ENCODE measurements at places on chromosomes 16 and 17.

DNA sequence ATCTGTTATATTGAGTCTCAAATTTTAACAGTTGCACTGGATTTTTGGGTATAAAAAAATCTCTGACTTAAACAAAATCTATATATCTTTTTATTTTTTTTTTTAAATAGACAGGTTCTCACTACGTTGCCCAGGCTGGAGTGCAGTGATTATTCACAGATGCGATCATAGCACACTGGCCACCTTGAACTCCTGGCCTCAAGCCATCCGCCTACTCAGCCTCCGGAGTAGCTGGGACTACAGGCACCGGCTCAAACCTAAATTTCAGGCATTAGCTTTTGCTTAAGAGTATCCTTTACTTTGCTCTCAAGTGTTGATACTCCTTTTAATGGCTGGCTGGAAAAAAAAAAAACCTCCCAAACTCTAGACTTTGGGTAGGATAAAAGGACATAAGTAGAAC is 61.6 kb downstream of the RPGRIP1L start:
- no peak for DNase-seq

DNA sequence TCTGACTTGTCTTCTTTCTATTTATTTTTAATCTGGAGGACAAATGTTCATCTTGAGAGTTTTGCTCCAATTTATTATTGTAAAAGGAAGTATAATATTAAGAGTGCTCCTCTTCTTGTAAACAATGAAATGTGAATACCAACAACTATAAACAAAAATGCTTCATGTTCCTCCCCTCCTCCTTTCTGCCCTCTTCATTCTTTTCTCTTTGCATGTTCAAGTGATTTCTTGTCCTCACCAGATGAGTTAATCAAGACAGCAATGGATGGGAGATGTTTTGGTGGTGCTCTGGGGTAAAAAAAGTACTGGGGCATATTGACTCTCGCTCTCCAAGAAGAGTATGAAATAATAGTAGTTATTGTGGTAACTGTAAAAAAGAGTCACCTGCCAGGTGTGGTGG is 24.3 kb downstream of the ITGB3 start:
- DNase-seq, result no peak

DNA sequence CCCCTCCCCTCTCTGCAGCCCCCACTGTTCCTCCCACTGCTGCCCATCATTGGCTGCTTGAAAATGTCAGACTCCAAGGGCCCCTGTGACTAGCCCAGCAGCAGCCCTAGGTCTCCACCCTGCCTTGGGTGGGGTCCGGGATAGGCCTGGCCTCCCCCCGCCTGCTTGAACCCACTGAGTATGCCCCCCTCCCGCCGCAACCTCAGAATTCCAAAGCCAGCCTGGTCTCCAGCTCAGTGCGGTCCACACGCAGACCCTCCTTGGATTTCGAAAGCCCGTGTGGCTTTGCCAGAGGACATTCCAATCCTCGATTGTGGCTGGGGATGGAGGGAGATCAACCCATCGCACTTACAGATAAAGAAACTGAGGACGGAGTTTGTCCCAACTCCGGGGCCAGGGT is 6.4 kb downstream of the DPEP1 start:
- DNase-seq, result no peak

DNA sequence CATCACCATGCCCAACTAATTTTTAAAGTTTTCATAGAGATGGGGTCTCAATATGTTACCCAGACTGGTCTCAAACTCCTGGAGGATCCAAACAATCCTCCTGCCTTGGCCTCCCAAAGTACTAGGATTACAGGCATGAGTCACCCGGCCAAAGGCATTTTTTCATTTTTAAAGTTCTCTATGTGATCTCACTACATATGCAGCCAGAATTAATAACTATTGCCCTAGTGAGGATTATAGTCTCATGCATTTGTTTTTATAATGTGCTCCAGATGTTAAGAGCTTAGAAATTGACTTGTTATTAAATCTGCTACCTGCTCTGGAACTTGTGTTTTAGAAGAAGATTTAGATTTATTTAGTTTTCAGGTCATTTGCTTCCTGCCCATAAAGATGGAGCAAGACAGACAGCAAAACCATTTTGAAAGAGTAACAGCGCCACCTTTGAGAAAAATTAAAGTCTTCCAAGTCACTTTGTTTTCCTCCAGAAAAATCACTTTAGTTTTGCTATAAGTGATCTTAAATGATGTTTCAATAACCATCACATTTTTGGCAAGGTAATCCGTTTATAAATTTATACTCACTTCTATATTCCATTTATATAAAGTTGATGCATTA is 79.5 kb downstream of the CA4 start:
- no peak for DNase-seq

GRCh38 chr16:56048425-56049105 is 142.7 kb upstream of the GNAO1 start:
- DNase-seq, result no peak

GRCh38 chr17:77165577-77165976 is 24.8 kb downstream of the SEC14L1 start:
- no peak for DNase-seq

GRCh38 chr16:86668136-86668910 is 90.0 kb downstream of the FOXL1 start:
- DNase-seq, result no peak

- DNase-seq, result no peak
Measured at GRCh38 chr16:16008666-16009065, 59.2 kb downstream of the ABCC1 start.

GRCh38 chr16:23409522-23409921 is 43.5 kb downstream of the COG7 start:
- DNase-seq, result no peak

GRCh38 chr17:50165466-50165865 is 339 bp upstream of the SGCA start:
- DNase-seq, result no peak

DNA sequence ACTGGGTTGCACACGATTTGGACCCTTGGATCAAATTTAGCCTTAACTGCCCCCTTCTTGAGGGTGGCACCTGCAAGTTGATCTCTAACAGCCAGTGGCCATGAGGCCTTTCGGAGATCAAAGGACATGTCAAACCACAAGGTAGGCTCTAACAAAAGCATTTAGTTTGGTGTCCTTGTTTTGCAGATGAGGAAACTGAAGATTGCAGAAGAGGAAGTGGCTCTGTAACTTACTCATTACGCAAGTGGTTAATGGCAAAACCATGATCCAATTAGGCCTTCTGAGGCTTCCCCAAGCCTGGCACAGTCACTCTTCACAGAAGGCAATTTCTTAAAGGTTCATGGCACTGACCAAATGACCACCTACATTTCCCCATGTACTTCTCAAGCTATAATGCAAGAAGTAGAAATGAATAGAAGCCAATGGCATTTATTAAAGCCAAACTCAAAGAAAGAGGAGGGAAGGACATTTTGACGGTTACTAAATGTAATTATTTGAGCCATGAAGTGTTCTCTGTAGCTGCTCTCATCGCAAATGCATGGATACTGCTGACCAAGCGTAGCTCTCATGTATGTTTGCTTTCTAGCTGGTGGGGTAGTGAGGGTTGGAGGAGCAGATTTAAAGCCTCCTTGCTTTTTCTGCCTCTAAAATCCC is 32.8 kb upstream of the ABCC12 start:
- DNase-seq, result no peak

DNA sequence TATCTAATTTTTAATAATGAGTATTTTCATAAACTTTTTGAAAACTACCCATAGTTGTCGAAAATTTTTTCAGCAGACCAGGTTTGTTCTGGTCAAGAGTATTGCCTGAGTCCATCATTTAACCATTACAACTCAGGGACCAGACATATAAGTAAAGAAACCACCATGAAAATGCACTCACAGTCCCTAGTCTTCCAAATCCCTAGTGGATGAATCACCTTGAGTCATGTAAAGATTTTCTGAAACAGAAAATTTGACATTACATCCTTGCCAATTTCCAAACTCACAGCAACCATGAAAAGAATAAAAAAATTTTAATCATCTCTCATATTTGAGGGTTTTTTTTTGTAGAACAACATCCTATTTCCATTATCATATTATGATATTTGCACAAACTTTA is 1337.5 kb upstream of the CDH8 start:
- no peak for DNase-seq

- DNase-seq, result no peak
Measured at GRCh38 chr17:15309236-15309635, 32.2 kb downstream of the TEKT3 start.

DNA sequence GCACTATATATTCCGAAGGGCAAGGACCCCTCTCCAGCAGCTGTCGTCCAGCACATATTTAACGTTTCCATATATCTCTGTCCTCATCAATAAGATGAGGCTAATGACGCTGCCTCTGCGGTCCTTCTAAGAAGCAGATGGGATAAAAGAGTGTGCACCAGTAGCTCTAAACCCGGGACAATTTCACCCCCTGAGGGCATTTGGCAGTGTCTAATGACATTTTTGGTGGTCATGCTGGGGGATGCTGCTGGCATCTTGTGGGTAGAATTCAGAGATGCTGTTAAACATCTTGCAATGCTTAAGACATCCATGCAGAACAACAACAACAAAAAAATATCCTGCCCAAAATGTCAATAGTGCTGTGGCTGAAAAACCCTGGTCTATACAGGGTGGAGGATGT is 372.9 kb downstream of the CDH13 start:
- DNase-seq, result no peak

GRCh38 chr16:17836868-17837602 is 366.3 kb upstream of the XYLT1 start:
- peak; percentile 72 for DNase-seq

GRCh38 chr16:17294856-17295255 is 175.9 kb downstream of the XYLT1 start:
- no peak for DNase-seq

DNA sequence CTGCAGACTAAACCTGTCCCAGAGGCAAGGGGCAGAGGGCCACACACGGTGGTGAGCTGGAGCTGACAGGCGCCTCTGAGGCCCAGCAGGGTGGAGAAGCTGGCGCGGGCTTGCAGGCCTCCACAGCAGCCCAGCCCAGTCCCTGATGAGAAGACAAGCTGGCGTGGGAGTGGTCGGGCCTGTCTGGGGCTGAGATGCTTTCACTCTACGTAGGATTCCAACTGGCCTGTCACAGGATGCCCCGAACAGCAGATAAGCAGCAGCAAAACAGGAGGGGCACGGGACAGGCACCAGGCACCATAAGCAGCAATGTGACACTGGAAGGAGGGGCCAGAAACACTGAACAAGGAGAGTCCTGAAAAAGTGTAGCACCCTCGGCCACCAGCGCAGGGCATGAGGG is 40.1 kb downstream of the PEMT start:
- DNase-seq, result no peak

DNA sequence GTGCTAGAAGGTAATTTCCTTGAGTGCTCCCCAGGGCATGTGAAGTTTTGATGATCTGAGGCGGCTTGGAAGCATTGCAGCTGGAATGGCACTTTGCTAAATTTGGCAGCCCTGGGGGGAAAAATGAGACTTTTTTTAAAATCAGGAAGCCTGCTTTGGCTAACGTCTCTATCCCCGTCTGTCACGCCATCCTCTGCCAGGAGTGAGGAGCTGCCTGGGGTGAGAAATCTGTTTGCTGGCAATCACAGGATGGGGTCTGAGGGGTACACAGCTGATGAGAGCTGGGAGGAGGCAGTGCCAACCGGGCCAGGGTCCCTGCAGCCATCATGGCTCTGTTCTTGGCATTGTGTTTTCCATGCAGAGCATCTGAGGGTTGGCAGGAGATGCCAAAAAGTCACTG is 2.0 kb downstream of the ABCC12 start:
- DNase-seq, result no peak

DNA sequence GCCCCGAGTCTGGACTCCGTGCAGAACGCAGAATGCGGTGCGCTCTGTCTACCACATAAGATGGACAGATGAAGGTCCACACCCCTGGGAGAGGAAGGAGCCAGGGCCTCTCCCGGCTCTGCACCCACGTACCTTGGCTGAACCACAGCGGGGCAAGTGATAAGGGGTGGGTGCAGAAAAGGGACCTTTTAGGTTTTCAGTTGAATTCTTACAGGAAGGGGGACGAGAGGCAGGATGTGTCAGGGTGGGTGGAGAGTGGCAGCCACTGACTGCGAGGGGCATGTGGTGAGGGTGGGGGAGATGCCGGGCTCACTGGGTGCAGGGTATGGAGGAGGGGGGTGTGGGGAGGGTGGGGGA is 372 bp downstream of the CD300A start:
- no peak for DNase-seq

DNA sequence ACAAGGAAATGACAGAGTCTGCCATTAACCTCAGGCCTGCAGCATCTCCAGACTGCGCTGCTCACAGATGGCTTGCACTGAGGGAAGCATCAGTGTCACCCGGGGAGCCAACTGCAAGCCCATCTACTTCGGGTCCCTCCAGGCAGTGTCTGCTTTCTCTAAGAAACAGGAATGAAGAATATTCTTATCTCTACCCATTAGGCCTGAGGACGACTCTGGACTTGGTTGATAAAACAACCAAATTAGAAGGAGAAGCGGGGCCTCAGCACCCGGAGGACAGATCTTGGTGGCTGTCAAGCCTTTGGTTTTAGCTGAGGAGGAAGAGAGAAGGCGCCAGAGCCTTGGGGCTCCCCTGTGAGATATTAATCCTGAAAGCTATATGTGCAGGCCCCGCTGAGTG is 19.5 kb upstream of the MGAT5B start:
- DNase-seq, result no peak

DNA sequence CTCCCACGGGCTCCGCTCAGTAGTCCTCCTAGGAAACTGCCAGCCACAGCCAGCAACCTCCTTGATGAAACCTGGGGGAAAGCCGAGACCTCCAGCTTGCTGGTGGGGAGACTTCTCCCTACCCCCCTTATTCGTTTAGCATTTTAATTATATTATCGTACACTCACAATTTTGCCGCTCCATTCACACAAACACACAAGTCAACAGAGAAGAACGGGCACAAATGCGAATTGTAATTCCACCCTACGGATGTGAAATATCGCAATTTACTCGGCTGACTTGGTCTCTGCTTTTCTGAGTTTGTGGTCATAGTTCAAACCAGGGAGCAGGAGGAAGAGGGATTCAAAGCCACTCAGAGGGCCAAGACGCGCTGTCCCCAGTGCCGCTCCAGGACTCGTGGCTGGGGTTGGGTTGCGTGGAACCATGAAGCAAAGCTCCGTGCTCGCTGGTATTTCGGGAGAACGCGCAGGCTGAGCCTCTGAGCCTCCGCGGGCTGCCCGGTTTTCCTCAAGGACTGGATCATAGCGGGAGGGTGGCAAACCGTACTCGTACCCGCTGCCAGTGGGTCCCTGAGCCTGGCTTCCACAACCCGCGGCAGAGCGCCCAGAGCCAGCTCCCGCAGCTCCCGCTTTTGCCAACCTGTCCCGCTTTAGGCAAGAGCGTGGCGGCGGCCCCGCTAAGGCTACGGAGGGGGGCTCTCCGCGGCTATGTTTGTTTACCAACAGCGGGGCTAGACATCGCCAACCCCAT is 2.0 kb downstream of the LHX1 start:
- DNase-seq, result no peak

DNA sequence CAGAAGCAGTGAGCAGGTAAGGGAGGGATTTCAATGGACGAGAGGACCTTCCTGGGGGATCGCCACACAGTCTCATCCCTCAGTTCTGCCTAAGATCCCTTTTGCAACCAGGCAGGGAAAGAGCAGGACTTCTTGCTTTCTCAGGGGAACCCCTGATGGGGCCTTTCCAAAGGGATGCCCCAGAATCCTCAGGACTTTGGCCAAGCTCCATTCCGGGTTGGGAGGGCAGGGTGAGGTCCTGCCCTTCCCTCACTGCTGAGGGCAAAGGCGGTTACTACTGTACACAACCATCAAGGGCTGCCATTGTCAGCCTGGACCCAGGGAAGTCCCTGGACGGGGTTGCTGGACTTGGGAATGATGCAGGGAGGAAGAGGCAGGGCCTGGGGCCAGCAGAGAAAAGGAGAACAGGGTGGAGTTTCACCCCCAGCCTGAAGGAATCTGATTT is 9.7 kb downstream of the PRR29 start:
- DNase-seq, result no peak

- no peak for DNase-seq
Measured at GRCh38 chr16:5412731-5413130, 315.1 kb upstream of the EEF2KMT start.

Measured in AG09319 (cell line).